ENCODE measurements at places on chromosomes 11 and 22.

DNA sequence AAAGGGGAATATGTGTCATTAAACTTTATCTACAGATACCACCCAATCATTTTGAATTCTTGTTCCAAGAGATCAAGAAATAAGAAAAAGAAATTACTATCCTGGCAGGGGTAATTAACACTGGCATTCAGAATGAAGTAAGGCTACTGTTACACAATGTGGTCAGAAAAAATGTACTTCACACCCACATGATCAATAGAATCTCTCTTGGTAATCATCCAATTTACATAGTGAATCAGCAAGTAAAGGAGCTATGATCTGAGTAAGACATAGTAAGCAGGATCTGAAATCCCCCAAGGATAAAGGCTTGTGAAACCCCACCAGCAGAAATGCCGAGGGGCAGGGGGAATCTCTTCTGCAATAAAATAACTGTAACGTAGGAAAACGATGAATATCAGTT is 466.5 kb downstream of the FAM181B start:
- no peak for DNase-seq

DNA sequence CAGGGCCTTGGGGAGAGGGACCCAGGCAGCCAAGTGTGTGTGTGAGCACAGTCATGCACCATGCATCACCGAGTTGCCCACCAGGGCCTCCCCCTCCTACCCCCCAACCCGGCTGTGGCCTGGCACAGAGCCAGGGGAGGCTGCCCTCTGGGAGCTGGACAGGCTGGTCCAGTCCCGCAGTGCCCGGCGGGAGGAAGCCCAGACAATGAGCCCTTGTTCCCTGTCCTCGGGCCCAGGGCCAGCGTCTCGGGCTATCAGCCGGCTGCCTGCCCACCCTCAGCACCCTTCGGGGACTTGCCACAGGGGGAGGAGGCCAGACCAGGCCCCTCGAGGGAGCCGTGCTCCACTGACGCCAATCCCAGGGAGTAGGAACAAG is 4.5 kb downstream of the LRRC75B start:
- DNase-seq, result no peak

GRCh38 chr11:16969010-16969999 is 44.9 kb downstream of the PLEKHA7 start:
- peak; percentile 15 for DNase-seq

DNA sequence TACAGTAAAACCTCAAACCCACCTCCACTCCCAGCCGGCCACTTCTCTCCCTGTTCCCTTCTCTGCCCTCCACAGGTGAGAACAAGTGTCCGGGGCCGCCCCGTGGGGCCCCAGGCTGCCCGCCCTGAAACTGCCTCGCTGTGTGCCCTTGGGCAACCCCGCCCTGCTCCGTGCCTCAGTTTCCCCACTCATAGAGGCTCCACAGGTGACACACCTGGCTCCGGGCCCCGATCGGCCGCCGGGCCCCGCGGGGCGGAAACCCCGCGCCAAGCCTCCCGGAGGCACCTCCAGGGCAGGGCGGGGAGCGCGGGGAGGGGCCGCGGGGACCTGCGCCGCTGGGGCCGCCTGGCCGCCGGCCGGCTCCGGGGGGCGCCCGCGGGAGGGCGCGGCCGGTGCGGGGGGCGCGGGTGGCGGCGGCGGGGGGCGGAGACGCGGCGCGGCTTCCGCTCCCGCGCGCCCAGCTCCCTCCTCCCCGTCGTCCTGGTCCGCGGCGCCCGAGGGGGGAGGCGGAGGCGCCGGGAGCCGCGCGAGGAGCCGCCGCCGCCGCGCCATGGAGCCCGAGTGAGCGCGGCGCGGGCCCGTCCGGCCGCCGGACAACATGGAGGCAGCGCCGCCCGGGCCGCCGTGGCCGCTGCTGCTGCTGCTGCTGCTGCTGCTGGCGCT is at the start of gene LRP5:
Gene LRP5, plus strand, starts transcription at position 475 of the 663 bp plus-strand sequence. Its CDS starts 124 bp downstream, at position 599.
- DNase-seq, result peak; percentile 54

- no peak for DNase-seq
Measured at GRCh38 chr11:129444274-129444673, 68.6 kb downstream of the BARX2 start.

- DNase-seq, result no peak
Measured at GRCh38 chr22:40198733-40199132, 21.0 kb downstream of the TNRC6B start.

DNA sequence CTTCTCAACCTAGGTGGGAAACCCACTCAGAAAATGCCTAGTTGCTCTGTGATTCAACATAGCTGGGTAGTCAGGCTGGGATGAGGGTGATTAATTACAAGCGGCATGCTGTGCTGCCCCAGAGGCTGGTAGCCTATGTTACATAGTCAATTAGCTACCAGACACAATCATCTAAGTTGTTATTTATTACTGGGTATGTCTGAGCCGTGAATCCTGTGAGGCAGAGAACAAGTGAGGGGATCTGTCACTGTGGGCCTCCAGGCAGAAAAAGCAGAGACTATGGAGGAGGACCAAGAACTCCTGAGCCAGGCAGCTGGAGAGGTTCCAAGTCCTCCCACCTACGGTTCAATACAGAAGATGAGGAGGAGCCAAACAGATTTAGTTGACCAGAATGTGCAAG is 186.6 kb upstream of the BDNF start:
- peak; percentile 6 for DNase-seq

DNA sequence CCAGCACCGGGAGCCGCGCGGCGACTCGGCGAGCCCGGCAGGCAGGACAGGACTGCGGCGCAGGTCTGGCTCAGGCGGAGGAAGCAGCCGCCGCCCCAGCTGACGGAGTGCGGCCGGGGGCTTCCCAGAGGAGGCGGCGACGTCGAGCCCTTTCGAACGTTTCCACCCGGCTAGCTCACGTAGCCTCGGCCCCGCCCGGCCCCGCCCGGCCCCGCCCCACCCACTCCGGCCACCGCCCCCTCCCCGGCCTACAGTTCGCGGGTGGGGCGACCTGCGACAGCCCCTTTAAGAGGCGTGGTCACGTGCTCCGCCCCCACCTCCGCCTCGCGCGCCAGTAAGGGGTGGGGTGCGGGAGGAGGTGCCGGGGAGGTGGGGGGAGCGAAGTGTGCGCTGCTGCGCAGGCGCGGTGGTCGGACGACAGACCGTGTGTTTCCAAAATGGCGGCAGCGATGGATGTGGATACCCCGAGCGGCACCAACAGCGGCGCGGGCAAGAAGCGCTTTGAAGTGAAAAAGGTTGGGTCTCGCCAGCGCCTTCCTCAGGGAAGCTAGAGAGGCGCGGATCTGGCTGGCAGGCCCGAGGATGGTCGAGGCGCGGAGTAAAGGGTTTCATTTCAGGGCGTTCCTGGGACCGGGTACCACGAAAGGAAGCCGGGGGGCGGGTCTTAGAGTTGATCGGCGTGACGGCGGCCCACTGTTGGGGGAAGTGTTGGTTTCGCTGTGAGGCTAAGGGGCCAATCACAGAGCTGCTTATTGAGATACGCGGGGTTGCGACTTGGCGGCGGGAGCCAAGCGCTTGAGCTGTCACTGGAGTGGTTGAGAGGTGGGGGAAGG is at the start of gene RBX1:
Gene RBX1, plus strand, starts transcription at position 417 of the 833 bp plus-strand sequence. Its CDS starts 21 bp downstream, at position 438.
- peak; percentile 99 for DNase-seq

- no peak for DNase-seq
Measured at GRCh38 chr11:11459578-11459977, 106.5 kb upstream of the CSNK2A3 start.

DNA sequence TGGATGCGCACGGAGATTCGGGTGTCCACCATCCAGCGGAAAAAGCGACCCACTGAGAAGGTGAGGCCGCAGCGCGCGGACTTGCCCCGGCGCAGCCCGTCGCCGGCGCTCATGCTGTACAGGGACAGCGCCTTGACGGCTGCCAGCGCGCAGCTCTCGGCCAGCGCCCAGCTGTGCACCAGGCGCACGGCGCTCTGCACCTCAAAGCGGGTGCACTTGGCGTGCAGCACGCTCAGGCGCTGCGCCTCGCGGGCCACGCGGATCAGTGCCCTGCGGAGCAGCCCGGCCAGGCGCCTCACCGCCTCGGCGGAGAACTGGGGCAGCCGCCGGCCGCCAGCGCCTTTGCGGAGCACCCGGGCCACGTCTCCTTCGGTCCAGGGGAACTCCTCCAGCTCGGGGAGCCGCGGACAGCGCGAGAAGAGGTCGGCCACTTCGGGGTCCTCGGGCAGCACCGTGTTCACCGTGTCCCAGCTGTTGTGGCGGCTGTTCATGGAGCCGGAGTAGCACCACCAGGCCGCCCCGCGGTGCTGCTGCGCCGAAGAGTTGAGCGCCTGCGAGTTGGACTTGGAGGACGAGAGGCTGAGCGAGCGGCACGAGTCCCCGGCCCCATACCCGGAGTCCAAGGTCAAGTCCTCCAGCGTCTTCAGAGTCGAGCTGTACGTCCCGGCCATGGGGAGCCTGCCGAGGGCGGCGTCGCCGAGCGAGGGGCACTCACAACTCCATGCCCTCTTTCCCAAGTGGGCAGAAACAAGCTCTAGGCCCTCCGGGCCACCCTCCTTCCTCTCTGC is 703 bp downstream of the ABTB2 start:
- DNase-seq, result peak; percentile 88

- peak; percentile 85 for DNase-seq
Measured at GRCh38 chr22:42289671-42290541, 19.5 kb upstream of the TCF20 start.

GRCh38 chr11:114132944-114133394 is 73.5 kb downstream of the ZBTB16 start:
- no peak for DNase-seq

GRCh38 chr11:126518071-126518971 is 162.8 kb downstream of the ST3GAL4 start:
- DNase-seq, result peak; percentile 68

GRCh38 chr11:128796270-128796669 is 70.8 kb downstream of the KCNJ1 start:
- DNase-seq, result no peak
